ENCODE measurements at places on chromosomes 4 and X.

DNA sequence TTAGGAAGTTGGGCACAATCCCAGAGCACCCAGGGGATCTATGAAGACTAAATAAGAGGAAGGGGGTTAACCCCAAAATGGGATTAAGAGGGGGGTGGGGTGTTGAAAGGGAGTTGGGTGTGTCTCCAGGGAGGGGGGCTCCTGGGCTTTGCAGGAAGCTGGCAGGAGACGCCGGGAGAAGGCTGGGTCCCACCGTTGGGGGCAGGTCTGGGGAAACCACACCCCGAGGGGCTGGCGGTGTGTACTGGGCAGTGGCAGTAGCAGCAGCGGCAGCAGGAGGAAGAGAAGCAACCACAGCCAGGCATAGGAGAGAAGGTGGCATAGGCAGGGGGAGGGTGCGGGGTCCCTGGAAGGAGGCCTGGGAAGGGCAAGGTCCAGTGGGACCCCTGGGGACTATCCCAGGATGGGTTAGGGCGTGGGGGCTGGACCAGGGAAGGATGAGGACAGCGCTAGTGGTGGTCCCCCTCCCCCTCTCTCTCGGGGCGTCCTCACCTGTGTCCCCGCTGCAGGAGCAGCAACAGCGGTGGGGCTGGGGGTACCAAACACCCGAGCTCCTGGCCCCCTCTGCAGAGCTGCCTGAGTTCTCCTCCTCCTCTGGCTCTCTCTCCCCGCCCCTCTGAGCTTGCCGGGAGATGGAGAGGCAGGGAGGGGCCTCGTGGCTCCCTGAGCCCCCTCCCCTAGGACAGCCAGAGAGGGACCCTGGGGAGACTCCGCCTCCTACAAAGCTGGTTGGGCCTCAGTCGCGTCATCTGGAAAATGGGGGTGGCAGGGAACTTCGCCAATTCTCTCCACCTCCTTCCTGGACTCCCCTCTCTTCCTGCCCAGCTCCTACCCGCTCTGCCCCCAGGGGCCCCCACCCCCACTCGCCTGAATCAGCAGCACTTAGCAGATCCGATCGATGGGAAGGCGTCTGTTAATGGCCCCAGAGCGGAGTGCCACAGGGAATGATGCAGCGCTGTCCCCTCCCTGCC lies at the start of gene KCND1:
TSS of gene KCND1 (minus strand) at position 596 of the 971 bp plus-strand sequence. CDS start 1,573 bp downstream, outside the sequence.
- DNase-seq: no peak

GRCh38 chrX:21745756-21746155 lies 12.2 kb downstream of the SMPX start:
- no peak for DNase-seq

DNA sequence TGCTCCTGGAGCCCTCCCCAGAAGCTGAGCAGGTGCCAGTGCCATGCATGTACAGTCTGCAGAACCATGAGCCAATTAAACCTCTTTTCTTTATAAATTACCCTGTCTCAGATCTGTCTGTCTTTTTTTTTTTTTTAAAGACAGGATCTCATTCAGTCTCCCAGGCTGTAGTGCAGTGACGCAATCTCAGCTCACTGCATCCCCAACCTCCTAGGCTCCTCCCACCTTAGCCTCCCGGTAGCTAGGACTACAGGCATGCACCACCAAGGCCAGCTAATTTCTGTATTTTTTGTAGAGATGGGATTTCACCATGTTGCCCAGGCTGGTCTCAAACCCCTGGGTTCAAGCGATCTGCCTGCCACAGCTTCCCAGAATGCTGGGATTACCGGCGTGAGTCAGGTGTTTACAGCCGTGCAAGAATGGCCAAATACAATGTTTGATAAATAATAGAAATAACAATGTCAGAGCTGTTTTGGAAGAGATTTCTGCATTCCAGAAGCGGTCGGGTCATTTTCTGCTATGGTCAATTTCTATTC lies 68.8 kb downstream of the SLC2A9 start:
- DNase-seq: no peak

DNA sequence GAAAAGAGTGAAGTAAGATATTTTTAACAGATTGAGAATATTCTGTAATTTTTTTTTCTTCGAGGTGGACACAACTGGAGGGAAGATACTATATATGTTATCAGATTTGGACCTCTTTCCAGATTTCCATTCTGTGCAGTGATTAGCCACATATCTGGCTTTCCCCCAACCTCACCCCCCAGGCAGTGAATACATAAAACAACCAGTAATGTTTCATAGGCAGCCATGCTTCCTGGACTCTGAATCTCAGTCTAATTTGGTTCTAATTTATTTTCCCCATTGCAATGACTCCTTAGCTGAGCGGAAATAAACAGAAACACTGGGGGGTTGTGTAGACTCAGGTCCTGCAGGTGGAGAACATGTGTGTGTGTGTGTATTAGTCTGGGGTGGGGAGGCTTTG lies 226.5 kb downstream of the FBXW7 start:
- no peak for DNase-seq

DNA sequence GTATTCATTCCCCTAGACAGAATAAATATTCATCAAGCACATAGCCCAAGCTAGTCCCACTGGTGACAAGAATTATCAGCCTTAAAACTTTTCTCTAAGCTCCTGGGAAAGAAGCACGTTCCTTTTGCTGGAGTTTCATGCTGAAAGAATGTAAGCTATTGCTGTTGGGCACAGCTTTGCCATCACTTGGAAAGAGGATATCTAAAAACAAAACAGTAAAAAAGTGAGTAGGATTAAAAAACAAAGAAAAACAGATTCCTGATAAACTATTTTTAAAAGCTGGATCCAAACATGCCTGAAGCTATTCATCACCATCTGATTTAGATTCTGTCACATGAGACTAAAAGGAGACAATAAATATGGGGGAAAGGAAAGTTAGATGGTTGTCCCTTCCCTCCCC lies 176.8 kb downstream of the SCFD2 start:
- no peak for DNase-seq

DNA sequence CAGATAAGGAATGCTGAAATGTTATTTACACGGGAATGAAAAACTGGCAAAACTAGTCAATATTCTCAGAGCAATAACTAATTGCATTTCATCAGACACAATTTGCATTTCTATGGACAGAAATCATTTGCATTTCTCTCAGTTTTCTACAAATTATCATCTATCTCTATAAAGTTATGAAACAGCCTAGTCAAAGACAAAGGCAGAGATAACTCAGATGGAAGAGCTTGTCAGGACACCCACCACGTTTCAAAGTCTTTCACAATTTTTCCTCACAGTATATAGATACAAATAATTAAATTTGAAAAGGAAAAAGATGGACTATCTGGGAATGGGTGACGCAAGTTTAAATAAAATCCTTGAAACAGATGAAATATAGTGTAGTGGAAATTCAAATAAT lies 230.8 kb downstream of the GASK1B start:
- no peak for DNase-seq

DNA sequence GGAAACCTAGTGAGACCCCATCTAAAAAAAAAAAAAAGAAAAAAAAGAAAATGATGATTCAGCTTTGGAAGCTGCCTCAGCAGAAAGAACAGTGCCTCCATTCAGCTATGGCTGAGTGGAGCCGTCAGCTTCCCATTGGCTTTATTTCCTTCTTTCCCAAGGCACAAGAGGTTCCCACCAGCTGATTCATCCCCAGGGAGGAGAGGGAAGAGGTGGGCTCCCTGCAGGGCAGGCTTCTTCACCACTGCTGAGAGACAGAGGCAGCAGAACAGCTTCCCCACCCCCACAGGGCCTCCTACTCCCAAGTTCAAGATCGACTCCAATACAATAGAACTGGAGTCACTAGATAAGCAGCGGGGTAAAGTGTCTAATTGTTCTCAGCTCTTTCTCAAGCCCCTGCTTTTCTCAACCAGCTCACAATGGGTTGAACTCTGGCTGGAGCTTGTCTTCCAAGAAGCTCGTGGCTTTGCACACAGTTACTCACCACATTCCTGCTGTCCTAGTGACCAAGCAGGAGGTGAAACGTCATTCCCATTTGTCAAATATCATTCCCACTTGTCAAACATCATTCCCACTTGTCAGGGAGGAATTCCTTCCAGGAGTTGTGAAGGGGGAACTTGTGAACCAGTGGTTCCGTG lies 47.8 kb downstream of the FHDC1 start:
- DNase-seq: no peak

DNA sequence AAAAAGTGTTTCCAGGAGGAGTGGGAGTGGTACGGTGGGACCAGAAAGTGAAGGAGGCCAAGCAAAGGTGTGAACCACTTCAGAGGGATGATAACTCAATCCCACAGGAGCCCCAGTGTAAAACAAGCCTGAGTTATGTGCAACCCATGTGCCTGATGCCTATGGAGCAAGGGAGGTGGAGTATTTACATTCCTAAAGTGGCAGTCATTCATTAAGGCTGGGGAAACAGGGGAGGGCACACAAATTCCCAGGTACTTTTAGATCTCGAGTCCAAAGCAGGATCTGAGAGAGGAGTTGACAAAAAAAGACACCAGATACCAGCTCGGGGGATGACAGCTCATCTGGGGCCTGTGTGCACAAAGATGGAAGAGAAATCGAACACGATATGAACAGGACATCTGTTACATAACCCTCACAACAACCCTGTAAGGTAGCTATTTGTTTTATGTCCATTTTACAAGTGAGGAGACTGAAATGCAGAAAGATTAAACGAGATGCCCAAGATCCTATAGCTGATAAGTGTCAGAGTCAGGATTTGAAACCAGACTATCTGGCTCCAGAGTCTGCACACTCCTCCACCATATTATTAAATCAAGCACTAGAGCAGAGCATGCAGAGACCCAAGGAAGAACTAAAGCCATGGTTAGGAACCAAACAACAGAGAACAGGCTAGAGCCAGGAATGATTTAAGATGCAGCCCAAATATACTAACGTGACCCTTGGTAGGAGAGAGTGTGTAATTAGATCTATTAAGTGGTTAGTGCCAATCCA lies 91.9 kb upstream of the MAPK10 start:
- DNase-seq: no peak

DNA sequence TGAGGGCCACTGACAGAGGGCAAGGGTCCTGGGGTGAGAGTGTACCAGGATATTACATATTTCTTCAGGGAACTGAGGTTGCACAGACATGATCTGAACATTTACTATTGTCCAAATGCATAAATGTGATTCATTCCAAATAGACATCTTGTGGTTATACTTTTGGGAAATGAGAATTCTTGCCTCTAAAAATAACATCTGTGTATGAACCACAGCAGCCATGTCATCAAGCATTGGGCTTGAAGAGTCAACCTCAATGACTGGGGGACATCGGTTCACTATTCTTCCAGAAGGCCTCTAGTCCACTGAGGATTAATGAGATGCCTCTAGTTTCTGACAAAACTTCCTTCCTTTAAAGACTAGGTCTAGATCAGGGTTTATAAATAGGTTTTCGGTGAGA lies 193.1 kb upstream of the GPC4 start:
- DNase-seq: no peak

GRCh38 chrX:48689208-48689920 lies 5.8 kb downstream of the WAS start:
- DNase-seq: no peak

GRCh38 chr4:16075061-16075460 lies 8.8 kb downstream of the PROM1 start:
- DNase-seq: no peak

DNA sequence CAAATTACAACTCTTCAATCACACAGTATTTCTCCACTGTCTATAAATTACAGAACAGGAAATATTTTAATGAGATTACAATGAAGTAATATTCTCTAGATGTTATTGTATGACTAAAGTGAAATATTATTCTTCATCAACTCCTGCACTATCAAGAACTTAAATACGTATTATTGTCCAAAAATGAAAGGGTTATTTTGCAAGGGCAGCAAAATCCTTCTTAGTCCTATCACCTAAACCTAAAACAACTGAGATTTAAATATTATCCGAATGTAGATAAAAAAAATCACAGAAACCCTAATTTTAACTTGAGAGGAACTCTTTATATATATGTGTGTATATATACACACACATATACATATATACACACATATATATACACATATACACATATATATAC lies 4.9 kb downstream of the UBA6 start:
- no peak for DNase-seq

- no peak for DNase-seq
These were observed 60.1 kb downstream of the SH2D1A start for GRCh38 chrX:124406294-124407014.

DNA sequence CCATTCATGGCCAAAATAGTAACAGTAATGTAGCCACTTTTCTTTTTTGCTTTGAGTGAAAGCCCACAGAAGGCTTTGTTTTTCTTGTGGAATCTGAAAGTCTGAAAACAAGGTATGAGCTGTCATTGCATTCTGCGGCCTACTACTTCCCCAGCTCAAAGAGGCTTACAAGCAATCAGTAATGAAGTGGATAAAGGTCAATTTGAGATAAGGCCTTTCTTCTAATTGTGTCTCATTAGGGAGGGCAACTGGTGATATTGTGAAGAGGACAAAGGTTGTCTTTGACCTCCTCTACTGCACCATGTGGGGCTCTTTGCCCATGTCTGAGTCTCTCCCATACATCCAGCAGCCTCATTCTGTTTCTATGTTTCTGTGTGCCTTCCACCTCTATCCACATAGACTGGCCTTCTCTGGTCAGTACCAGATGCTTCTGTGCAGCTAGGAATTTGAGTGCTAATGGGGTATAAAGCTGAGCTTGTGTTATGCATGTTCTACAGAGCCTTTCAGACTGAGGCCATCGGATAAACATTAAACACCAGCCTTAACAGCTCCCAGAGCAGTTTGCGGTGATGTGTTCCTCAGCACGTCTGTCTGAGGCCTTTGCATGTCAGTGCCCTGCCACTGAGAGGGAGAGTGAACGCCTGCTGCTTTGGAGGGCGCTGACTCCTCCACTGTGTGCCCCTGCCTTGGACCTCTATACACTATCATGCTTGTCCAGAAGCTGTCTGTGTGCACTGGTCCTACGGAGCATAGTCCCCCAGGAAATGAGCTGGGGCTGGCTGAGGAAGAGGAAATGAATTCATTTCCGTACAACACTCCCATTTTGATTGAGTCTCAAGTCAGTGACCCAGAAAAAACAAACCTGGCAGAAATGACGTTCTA lies 80.2 kb downstream of the SH2D1A start:
- DNase-seq: no peak

DNA sequence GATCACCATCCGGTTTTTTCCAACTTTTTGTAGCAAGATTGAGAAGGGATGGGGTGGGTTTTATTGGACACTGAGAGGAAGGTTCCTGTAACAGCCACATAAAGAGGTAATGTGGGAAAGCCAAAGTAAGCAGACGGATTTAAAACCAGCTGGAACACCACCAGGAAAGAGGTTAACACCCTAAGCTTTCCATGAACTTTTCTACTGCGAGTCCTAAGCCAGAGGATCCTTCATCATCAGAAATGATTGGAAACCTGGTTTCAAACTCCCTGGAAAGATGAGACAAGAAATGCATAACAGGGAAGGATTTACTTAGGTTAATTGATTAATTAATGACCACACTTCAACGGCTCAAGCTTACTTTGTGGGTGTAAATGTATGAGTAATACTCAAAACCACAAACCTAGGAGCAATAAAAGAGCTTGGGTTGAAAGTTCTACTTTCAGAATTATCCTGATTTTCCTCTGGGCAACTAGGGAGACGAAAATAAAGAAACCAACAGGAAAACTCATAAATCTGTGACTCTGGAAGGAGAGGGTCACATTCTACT lies 91.5 kb downstream of the COX18 start:
- no peak for DNase-seq

GRCh38 chr4:139129206-139129605 lies 47.8 kb downstream of the ELF2 start:
- DNase-seq: no peak

All from DMS 273 treated with DMSO at 0.1 percent for 48 hours (cell line).